Gastrocnemius medialis (tissue), 4 donors: ENCODE measurements at places on chromosomes 4 and X. TPM values are rescaled to one million over a fixed set of nuclear protein-coding genes. Genes with fewer than 3 reads are reported as not detected.

Gene PPEF2
- total RNA-seq, result not detected

Gene GPC3
- 2.0 TPM for total RNA-seq

GRCh38 chrX:97850911-97851310 lies 967.2 kb downstream of the RPA4 start:
- DNase-seq, result no peak

- no peak for DNase-seq
These were observed 182.6 kb upstream of the PUDP start for GRCh38 chrX:7330556-7330955.
